Stimulated activated CD8-positive, alpha-beta memory T cell treated with anti-CD3 and anti-CD28 coated beads, Interleukin-4, amount 100 ng/mL, for 24 hours (primary cell): ENCODE measurements at places on chromosomes 5 and 9.

DNA sequence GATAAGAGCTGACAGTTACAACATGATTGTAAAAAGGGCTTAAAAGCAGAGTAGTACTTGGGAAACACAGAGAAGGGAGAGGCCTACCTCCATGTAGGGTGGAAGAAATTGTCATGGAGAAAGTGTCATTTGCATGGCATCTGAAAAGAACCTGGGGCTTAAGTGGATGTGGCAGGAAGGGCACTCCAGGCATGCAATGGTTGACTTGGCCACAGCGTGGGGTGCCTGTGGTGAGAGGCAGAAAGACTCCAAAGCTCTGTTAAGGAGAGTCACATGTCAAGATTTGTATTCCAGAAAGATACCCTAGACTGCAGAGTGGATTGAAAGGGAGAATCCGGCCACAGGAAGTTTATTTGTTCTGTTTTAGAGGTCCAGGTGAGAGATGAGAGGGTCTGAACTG is 2.4 kb downstream of the POLR3G start:
- DNase-seq = no peak

DNA sequence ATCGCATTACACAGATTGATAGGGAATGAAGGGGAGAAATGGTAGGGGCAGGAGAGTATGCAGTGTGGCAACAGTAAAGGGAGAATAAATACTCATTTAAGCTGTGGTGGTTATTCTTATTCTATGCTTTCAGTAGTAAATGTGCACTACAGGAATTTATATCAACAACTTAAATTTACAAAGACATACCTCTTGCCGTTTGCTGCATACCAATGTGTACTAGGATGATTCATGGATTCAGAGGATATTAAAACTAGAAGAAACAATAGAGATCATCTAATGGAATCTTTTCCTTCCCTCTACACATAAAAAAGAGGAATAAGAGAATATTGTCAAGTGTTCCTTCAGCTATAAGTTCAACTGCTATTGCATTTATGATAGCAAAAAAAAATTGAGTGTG is 103.3 kb upstream of the RASA1 start:
- no peak for DNase-seq

DNA sequence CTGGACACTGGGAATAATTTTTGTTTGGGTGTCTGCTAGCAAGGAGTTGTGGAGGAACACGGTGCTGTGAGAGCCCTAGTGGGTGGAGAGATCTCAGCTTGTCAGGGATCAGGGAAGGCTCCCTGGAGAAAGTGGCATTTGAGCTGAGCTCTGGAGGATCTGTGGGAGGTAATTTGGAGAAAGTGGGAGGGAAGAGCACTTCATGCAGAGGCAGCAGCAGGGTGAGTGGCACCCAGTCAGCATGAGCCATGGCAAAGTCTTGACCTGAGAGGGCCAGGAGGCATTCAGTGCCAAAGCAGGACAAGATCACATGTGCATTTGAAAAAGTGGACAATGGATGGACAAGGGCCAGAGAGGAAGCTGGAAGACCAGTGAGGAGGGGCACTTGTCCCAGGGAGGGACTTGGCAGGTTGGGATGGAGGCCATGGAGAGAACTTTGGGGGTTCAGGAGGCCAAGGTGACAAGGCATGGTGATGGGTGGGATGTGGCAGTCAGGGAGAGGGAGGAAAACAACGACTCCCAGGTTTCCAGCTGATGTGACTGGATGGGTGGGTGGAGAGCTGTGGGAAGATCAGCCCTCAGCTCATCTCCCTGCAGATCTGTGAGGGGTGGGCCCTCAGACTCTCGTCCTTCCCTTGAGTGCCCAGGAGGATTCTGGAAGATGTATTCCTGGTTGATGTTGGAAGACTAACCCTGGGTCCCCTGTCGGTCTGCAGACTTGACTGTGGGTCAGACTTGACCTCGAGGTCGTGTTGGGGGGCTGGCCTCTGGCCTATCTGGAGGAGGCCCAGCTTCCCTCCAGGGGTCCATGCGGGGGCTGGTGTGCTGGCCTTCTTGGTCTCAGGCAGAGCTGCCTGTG is 68.9 kb upstream of the PITX1 start:
- no peak for DNase-seq

GRCh38 chr5:111493031-111493430 is 19.3 kb downstream of the STARD4 start:
- DNase-seq = no peak

DNA sequence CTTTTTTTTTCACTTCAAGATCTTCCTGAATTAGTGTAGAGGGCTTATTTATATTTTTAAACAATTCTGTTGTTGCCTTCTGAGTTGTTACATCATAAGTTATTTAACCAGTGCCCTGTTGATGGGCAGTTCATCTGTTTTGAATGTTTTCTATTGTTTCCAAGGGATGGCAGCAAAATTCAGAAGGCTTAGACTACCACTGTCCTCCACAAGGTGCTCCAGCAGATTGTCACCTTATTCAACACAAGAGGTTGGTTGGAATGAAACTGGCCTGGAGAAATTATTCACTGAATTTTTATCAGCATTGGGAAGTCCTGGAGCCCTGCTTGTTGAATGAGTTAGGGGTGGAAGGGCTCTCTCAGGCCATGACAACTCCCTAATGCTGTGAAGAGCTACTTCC is 1.3 kb upstream of the KLHL9 start:
- DNase-seq = no peak

DNA sequence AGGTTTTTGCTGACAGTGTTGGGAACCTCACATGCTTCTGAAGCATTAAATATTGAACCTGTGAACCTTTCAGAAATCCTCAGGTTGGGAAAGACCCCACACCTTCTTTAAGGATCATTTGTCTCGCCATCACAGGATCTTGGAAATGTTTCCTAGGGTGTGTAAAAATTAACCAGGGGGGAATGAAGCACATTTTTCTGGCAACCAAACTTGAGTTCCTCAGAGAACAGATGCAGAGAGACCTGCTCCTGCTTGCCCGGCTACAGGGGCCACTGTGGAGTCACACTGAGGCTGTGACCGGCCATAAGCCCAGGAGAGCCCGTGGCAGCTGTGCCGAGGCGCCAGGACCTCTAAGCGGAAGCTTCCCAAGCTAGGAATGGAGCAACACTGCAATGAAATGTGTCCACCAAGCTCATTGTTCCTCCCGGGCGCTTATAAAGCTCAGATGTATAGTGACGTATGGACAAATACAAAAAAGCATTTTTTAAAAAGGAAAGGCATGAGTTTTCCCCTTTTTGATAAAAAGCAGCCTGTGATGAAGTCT is 7.7 kb downstream of the CXCL14 start:
- DNase-seq = no peak
